ENCODE measurements at places on chromosomes 16 and 17.

DNA sequence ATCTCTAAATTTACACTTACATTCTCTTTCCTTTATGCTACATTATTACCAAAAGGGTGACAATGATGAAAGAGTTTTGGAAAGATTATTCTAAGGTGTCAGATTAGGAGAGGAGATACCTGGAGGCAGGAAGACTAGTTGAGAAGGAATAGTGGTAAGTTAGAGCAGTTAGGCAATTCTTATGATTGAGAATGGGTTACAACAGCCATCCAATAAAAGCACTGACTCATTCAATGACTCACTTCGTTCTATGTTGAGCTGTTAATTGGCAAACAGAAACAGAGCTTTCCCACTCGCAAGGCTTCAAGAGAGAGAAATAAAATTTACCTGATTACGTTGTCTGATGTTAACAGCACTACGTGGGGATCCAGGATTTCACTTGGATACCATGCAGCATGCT, 5.8 kb downstream of the NUP88 start:
- DNase-seq: no peak

DNA sequence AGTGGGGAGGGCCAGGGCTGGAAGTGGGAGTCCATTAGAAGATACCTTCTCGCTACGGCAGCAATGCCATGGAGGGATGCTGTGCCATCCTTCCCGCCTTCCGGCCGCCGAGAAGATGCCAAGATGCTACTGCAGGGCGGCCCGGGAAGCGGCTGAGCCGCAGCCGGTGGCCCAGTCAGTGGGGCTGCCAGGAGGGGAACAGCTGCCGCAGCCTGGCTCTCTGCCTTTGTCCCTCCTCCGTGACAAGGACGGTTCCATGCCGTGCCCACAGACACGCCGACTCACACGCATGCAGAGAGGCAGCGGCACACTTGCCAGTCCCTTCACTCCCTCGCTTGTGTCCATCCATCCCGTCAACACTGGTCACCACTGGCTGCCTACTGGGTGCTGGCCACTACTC, 20.2 kb upstream of the NCBP3 start:
- DNase-seq: no peak

DNA sequence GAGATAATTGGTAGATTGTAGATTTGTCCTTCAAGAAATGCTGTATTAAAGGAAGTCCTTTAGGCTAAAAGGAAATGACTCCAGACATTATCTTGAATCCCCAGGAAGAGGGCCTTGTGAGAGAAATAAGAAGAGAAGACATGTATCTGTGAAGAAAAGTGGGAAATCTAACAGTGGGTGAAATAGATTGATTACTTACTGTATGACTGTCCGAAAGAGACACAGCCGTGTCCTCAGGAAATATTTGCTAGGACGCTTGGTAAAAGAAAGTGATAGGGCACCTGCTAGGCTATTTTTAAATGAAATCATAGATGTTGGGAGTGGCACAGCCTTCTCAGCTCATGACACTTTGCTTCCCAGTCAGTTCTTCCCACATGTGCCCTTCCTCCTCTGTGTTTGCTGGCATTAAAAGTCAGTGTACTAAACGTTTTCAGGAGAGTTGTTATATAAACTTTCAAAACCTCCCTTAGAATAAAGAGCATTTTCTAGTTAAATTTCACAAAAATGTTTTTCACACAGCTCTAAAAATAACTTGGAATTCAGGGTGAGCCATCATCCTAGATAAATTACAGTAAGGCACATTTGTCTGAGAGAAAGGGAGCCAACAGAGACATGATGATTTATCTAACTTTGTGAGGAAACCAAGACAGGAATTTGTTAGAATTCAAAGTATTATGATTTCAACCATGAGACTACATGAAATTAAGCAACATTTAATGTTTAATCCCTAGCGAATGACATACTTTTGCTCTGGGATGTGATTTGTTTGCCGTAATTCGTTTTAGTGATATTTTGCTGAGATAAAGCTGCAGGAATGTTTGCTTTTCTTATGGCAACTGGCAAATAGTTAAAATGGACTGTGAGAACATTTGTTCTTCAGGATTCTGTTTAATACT, 35.0 kb downstream of the DHRS7B start:
- DNase-seq: no peak

- DNase-seq: peak; percentile 75
Measured at GRCh38 chr17:74923538-74924249, 379 bp upstream of the OTOP2 start.

DNA sequence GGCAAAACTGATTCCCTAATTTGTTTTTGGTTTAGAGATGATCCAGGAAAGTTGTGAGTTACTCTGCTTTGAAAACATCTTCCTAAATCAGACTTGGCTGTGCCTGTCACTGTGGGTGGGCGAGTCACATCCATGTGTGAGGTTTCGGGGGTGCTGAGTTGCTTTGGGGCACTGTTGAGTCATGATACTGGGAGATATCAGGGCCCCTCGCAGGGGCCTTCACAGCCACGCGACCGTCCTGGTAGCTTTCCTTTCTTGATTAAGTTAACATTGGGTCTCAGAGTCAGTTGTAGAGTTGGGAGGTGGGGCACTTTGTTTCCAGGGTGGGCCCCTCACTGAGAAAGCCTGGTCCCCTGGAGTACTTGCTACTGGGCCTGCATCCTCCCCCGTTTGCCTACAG, 58.3 kb upstream of the LGALS9 start:
- peak; percentile 37 for DNase-seq

- no peak for DNase-seq
Measured at GRCh38 chr17:72267601-72268000, 146.8 kb downstream of the SOX9 start.

DNA sequence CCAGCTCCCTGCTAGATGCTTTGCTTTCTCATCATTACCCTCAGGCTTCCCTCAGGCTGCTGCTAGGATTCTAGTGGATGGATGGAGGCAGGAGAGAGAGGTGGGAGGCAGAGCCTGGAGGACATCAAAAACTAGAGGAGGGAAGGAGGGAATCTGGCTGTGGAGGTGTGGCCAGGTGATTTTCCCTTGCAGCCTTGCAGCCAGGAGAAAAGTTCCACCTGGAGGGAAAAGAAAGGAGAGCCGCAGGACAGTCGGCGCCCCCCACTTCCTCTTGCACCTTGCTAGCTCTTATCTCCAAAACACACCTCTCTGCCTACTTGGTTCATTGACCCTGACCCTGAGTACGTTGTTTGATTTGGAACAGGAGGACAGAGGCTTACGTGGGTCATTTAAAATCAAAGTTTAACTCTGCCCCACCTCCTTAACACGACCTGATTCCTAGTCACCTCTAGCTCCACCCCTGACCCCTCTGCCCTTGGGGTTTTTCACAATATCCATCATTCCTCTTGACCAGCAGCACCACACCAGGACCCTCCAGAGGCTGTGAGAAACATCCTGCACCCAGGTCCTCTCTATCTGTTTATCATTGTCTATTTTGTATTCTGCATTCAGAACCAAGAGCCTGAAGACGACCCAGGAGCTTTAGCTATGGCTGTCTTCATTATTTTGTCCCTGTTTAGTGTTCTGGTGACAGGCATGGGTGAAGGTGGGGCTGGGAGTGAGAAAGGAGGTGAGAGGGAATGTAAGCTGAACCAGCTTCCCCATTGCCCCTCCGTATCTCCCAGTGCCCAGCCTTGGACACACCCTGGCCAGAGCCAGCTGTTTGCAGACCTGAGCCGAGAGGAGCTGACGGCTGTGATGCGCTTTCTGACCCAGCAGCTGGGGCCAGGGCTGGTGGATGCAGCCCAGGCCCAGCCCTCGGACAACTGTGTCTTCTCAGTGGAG, 15.9 kb downstream of the AOC3 start:
- no peak for DNase-seq

- no peak for DNase-seq
Measured at GRCh38 chr17:34703533-34703932, 124.2 kb downstream of the TMEM132E start.

- no peak for DNase-seq
Measured at GRCh38 chr16:25897702-25898101, 205.9 kb downstream of the HS3ST4 start.

GRCh38 chr16:87392821-87393679, 914 bp downstream of the MAP1LC3B start:
- peak; percentile 26 for DNase-seq

DNA sequence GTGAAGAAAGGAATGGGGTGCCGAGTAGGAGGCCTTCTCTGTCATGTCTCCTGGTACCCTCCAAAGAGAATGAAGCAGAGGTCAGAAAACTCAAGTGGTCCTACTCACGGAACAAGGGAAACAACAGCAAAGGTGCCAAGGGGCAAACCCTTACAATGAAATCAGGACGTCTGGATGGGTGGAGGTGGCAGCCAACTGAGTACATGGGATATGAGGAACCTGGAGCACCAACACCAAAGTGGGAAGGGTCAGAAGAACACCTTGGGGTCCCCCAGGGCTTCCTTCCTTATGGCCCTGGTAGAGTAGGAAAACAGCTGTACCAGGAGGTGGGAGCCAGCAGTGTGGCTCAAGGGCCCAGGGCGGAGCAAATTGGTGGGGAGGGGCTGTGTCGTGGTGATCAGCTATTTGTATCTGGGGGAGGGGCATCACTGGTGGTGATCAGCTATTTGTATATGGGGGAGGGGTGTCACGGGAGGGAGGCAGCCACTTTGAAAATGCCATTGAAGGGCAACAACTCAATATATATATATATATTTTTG, 643 bp downstream of the HIGD1B start:
- no peak for DNase-seq

DNA sequence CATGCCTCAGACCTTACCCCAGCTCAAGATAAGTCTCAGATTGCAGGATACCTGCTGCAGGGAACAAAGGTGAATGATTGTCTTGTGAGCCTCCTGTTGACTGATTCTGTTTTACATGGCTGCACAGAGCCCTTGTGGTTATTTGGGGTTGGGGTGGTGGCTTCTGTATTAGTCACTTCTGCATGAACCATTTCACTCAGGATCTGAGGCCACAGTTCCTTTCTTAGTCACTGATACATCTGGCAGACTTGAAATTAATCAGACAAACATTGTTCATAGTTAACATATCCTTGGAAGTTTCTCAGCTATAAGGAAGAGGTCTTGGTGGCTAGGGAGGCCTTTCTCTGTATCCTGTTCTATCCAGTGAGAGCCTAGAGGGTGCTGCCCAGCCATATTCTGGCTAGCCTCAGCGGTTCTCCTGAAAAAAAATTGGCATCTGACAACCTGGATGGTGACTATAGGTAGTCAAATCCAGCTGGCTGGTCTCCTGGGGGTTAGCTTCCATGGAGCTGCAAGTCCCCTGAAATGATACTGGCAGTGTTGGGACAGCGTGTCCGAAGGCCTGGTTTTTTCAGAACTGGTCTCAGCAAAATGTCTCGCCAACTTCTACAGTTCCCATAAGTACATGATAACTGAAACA, 8.4 kb upstream of the PLK1 start:
- DNase-seq: no peak

DNA sequence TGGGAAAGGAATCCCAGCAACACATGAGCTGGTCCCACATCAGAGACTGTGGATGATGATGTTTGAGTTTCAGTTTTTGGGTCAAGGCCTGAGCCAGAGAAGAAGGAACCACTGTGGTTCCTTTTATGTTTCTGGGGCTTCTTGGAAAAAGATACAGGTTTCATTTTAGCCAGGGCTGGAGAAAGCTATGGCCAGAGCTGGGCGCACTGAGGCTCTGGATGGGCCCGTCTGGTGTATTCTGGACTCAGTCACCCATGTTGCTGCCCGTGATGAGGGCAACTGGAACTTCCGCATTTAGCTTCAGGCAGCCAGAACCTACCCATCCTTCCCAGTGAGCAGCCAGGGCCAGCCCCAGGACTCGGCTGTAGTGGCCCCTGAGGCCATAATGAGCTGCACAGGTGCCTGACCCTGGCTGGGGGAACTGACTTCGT, 15.0 kb upstream of the PITPNA start:
- DNase-seq: no peak

GRCh38 chr16:87178177-87178863, 138.9 kb downstream of the C16orf95 start:
- no peak for DNase-seq

- no peak for DNase-seq
Measured at GRCh38 chr16:81502396-81503070, 57.9 kb downstream of the CMIP start.

DNA sequence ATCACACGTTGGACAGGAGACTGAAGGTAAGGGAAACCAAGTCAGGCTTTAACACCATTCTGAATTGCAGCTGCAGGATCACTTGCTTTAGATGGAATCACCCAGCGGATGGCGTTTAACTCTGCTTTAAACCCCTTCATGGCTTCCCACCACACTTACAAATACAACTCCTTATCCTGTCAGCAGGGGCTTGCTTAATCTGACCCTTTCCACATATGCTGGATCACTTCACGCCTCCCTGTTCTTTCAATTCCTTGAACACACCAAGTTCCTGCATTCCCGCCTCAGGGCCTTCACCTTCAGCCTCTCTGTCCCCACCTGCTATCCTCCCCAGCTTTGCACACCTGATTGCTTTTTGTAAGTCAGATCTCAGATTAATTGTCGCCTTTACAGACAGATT, 442.2 kb downstream of the MAF start:
- no peak for DNase-seq

- DNase-seq: no peak
Measured at GRCh38 chr16:26394409-26394808, 672.3 kb upstream of the C16orf82 start.

DNA sequence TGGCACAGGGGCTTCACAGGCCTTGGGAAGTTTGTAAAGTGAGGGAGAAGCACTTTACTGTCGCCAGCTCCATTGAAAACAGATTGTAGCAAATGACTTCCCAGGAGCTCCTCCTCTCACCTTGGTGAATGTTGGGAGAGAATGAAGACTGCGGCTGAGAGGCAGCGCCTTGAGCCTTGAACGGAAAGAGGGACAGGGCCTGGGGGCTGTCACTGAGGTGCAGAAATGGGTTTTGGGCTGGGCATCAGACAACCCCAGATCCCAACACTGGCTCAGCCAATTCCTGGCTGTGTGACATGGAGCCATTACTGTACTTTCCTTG, 603 bp upstream of the MRTFB start:
- no peak for DNase-seq

DNA sequence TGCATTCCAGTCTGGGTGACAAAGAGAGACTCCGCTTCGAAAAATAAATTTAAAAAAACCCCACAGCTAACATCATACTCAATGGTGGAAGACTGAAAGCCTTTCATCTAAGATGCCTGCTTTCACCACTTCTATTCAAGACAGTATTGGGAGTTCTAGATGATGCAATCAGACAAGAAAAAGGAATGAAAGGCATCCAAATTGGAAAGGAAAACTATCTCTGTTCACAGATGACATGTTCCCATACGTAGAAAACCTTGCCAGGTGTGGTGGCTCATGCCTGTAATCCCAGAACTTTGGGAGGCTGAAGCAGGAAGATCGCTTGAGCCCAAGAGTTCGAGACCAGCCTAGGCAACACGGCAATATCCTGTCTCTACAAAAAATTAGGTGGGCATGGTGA, 31.1 kb downstream of the RANBP10 start:
- DNase-seq: no peak
